ENCODE measurements at places on chromosomes 3 and 15.

- peak; percentile 11 for DNase-seq
Observed at GRCh38 chr3:2354702-2355101, 256.0 kb downstream of the CNTN4 start.

GRCh38 chr3:153163756-153164550 lies 1.9 kb downstream of the RAP2B start:
- DNase-seq = peak; percentile 42

DNA sequence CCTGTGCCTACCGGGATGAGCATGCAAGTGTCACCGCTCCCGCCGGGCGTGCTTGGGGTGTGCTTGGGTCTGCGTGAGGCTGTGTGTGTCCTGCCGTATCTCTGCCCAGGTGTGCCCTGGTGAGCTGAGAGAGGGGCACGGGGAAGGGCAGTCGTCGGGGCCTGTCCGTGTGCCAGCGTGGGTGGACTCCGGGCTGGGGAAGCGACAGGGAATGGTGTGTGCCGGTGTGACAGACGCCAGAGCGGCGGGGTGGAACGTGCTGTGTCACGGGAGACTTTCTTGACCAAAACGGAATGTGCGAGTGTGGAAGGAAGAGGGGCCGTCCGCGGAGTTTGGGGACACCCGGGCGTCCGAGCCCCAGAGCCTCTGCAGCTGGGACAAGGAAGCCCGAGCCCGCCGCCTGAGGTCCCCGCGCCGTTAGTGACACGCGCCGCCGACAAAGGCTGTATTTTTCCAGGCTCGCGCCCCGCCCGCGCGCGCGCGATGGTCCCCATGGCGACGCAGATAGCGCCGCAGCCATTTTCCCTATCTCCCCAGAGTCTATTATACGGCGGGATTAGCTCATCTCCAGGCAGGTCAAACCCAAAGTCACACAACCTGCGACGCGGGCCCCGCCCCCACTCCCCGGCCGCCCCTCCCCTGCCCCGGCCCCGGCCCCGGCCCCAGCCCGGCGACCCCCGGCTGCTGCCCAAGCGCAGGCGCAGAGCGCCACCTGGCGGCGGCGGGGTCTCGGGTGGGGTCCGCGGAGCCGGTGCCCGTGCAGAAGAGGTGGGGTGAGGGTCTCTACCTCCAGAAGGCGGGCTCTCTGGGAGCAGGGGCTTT lies 4.5 kb upstream of the GATA2 start:
- DNase-seq = peak; percentile 29

DNA sequence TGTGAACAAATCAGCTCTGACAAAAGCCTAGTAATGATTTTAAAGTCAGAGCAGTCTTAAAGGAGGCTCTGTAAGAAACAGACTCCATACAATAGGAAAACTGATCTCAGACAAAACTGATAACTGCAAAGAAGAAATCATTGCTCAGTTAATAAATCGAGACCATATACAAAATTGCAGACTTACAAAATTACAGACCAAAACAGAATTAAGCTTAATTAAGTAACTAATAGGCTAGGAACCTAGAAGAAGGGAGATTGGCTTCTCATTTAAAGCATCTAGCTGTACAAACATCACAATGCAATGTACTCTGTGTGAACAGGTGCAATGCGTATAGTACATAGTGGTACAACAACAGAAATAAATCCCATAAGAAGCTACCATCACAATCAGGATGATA lies 46.3 kb downstream of the ZBTB20 start:
- DNase-seq = no peak

- DNase-seq = no peak
Observed at GRCh38 chr15:70087708-70088352, 9.9 kb downstream of the TLE3 start.

DNA sequence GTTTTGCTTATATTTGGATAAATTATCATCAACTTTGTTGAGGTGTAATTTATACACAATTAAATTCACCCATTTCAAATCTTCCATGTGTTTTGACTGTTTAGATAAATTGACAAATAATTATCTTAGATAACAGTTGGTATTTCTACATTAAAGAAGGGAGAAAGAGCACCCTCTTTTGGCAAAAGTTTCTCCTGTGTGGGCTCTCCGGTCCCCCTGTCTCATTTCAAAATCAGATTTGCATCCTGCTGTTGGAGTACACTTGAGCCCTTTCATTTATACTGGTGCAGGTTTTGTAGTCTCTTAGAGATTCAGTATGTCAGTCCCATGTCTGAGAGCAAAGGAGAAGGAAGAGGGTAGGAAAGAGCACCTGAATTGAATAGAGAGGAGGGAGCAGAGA lies 49.4 kb downstream of the NKIRAS1 start:
- no peak for DNase-seq

GRCh38 chr3:14418296-14419250 lies 16.2 kb downstream of the SLC6A6 start:
- no peak for DNase-seq

DNA sequence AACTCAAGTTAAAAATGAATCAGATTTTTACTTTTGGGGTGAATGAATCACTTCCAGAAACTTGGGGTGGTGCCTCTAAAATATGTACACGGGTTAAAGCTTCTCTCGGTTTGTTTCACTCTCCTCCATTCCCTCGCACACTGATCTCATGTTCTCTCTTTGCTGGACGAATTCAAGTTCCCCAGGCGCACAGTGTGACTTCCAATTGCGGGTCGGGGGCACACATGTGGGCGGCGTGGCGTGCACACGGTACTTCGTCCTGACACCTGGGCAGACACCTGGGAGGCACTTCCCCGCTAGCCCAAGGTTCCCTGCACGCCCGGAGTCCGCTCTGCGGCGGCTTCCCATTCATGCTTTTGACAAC lies 692 bp downstream of the SCAANT1 start:
- DNase-seq = no peak

- DNase-seq = peak; percentile 1
Observed at GRCh38 chr3:87901141-87901540, 157.7 kb downstream of the CGGBP1 start.

DNA sequence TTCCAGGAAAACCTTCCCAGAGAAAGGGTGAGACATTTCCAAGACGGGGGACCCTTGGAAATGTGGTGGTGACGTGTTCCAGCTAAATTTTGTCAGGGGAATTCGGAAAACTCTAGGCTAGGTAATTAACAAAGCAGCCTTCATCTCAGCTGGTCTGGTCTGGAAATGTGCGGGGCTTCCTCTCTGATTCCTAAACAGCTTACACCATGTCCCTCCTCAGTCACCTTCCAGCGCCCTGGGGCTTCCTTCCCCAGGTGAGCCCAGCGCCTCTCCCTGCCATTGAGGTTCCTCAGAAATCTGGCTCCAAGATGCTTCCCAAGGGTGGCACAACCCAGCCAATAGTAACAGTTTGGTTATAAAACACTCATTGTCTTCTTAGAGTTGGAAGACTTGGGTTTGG lies 571 bp downstream of the ACAD9 start:
- DNase-seq = no peak

GRCh38 chr3:97810779-97811390 lies 10.9 kb upstream of the CRYBG3 start:
- DNase-seq = peak; percentile 24

DNA sequence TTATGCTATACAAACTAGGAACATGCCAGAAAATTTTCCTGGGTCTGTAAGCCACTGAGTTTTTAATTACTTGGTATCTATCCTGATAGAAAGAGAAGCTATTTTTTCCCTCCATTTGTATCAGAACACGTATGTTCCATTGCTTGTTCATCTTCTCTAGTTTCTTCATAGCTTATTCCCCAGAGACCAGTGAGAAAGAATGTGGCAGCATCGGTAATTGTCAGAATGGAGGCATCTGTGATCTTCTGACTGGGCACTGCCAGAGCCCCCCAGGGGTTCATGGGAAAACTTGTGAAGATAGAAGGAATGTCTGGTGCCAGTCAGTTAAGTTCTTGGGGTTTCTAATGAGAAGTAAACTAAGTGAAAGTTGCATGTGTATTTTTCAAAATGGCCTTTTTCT lies 720.2 kb upstream of the GOLIM4 start:
- DNase-seq = no peak

GRCh38 chr3:8540456-8540855 lies 38.8 kb downstream of the LMCD1 start:
- no peak for DNase-seq

GRCh38 chr3:12993517-12994356 lies 79.5 kb downstream of the IQSEC1 start:
- DNase-seq = no peak

DNA sequence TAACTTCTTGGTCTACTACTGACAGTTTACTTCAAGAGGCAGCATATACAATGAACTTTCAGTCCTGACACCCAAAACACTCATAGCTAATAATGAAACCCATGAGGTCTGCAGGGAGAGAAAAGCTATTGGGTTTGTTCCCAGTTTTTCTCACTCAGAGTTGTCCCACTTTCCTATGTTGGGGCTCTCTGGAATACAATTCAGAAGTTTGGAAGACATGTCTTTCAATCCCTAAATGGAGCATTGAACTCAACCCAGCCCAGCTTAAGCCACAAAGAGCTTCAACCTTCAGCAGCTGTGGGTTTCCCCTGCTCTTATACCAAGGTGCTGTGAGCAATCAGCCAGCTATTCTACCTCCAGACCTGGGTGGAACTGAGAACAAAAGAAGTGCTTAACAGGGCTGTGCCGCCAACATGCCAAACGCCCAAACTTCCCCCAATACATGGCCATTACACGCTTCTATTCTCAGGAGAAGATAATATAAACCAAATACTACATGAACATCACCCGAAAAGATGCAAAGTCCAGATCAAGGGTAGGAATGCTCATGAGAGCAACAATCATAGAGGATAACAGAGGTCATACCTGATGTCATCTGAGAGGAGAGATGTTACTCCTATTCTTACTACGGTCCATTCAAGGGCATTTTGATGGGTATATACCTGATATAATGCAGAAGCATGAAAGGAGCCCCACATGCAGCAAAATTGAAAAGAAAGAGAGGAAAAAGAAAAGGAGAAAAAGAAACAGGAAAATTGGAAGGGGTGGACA lies 131.2 kb upstream of the TGFBR2 start:
- DNase-seq = no peak

GRCh38 chr15:56919609-56920366 lies 1.3 kb downstream of the TCF12 start:
- DNase-seq = peak; percentile 47

DNA sequence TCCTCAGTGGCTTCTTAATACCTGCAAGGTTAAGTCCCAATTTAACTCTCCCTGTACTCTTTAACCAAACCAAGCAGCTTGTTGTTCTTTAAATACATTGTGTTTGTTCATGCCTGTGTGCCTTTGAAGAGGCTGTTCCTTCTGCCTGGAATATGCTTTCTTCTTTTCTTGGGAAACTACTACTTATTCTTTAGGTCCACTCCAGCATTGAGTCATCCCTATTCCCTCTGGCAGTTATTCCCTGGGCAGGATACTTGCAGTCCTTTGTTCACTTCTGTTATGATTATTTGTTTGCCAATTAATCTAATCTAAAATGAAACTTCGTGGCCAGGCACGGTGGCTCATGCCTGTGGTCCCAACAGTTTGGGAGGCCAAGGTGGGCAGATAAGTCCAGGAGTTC lies 139.3 kb downstream of the ZNF609 start:
- peak; percentile 70 for DNase-seq

- DNase-seq = no peak
Observed at GRCh38 chr3:61420136-61420759, 141.1 kb upstream of the PTPRG start.

- DNase-seq = no peak
Observed at GRCh38 chr3:134636406-134636805, 14.4 kb downstream of the KY start.

DNA sequence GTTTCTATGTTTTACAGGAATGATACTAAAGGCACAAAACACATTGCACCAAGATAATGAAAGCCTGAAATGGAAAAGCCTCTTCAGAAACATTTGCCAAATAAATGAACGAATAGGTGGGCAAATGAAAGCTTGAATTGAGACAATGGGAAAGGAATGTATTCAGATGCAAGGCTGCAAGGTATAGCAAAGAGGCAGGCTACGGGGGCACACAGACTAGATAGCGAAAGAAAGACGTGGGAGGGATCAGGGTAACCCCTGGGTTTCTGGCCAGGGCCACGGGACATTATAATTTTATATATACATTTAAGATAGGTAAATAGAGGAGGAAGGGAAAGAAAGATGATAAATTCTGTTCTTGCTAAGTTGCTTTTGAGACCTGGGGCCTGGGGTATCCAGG lies 95.9 kb upstream of the NLGN1 start:
- no peak for DNase-seq
